Posterior cingulate gyrus (tissue), 11 donors: ENCODE measurements at places on chromosomes 4 and X.

GRCh38 chr4:152039691-152040090, 278.9 kb upstream of the GATB start:
- DNase-seq, result no peak

DNA sequence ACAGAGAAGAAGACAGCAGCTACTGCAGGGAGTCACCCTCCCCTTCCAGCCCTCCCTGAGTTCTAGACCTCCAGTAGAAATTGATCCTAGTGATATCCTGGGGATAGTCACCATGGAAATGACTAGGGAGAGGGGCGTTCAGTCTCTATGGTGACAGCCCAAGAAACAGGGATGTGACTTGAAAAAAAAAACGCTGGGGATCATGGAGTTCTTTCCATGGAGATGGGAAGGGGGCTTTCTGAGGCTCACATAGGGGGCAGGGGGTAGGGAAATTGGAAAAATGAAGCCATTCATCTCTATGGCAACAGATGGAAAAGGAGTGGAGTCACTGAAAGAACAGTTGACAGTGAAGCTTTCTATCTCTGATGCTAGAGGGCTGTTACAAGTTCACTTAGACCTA, 28.0 kb upstream of the IGBP1 start:
- DNase-seq, result no peak

DNA sequence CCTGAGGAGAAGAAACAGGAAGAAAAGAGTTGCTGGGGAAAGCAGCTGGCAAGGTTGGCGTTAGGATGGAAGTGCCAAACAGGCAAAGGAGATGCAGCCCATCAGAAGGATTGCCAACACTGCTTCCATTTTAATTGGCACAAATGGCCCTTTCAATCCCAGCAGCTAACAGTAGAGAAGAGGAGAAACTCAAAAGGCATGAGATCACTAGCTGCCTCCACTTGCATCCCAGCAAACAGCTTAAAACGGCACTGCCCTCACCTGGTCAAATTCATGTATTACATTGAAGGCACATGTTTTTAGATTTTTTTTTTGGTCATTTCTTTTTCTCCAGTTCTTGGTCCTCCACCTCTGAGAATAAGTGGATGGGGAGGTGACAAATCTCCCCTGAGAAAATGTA, 14.9 kb upstream of the LOC101059915 start:
- no peak for DNase-seq

- DNase-seq, result no peak
Observed at GRCh38 chr4:114226968-114227760, 247.7 kb upstream of the ARSJ start.

DNA sequence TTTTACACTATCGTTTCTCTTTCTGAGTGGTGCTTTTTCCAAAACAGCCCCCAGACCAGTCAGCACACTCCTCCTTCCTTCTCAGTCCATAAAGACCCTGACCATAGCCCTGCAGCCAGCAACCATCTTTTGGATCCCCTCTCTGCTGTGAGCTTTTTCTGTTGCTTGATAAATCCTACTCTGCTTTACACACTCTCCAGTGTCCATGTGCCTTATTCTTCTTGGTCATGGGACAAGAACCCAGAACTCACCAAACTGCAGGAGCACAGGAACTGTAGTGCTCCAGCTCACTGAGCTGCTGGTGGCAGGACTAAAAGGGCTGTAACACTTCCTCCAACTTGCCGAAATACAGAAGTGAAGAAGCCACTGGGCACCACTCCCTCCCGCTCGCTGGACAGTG, 32.5 kb downstream of the COX18 start:
- DNase-seq, result no peak

DNA sequence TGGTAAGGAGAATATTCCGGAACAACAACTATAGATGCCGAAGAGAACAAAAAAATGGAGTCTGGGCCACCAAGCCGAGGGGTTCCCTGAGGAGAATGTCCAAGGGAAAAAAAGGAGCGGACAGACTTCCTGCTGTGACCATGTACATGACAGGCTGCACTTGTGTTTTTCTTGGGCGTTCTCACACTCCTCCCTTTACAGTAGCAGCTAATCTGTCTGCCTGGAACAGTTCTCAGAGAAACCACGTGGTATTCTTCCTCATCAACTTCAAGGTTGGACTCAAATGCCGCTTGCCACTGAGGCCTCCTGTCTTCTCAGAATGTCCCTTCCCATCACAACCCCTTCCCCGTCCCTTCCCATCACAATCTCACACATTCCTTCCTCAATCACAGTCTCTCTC, 30.8 kb upstream of the MTNR1A start:
- no peak for DNase-seq

DNA sequence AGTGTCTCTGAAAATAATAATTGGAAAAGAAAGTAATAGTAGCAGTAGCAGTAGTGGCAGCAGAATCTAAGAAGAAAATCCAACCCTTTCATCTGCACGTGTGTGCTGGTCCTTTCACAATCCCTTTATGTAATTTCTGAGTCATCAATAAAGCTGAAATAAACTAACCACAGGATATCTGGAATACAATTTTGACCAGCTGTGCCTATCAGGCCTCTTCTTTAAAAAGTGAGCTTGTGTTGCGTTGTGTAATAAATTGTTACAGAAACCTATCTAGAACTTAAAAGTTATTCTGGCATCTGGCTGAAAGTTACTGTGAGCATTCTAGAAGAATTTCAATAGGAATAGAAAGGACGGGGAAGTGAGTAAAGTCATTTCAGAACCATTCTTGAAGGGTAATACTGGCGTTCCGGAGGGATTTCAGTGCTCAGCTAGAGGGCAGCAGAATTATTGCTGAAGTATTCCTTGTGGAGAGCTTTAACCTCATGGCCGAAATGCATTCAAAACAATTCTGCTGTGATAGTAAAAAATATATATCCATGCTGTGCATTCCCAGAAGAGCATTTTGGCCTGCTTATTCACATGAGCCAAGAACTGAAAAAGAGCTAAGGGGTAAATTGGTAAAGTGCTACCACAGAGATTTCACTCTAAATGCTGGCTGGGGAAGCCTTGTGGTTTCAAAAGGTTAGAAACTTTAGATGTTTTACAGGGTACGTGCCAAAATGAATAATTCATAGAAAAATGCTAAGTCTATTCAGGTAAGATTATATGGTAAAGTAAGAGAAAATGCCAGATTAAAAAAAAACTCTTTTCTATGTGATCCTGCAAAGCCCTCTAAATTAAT, 260.6 kb downstream of the NKX6-1 start:
- DNase-seq, result no peak

GRCh38 chr4:168797738-168798375, 212.2 kb downstream of the CBR4 start:
- no peak for DNase-seq

DNA sequence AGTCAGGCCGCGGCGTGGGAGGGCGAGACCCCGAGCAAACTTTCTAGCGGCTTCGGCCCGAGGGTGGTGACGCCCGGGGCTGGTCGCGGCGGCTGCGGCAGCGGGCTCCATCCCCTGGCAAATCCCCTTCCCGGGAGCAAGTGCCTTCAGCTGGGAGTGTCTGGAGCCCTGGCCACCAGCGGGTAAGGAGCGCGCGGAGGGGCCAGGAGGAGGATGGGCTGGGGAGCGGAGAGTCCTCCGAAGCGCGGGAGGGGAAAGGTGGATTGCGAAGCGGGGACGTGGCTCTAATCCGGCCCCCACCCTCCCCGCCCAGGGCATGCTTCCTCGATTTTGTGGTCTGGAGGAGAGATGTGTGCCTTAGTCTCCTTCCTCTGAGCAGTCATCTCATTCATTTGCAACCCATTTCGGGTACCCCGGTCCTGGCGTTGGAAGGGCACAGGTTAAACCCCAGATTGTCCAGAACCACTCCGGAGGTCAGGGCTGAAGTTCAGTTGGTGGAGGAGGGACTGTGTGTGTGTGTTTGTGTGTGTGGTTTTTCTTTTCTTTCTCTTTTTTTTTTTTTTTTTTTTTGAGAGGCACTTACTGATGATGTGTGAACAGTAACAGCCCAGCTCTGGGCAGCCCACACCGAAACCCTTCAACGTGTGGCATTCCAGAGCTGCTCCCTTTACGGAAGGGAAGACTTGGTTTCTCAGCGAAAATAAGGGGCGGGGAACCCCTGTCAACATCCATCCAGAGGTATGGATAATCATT, 516 bp downstream of the SGMS2 start:
- no peak for DNase-seq

GRCh38 chr4:159177265-159178150, 74.6 kb downstream of the RAPGEF2 start:
- DNase-seq, result no peak

GRCh38 chrX:29634516-29634915, 580.8 kb upstream of the MAGEB2 start:
- no peak for DNase-seq

GRCh38 chr4:188107931-188108843, 1.2 kb downstream of the TRIML2 start:
- DNase-seq, result no peak

DNA sequence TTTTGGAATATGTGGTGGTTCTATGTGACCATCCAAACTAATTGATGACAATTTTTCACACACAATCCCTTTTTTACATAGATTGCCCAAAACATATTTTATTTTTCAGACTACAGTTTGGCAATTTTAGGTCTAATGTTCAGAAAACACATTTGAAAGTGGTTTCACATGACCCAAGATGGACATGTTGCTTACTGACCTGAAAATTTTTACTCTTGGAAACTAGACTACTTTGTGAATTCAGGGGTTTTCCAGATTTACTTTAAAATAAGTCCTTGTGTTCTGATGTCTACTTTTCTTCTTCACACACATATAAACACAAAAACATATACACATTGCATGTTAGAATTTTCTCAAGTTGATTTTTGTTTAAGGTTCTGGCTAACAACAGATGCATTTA, 79.5 kb downstream of the HMGB2 start:
- no peak for DNase-seq

DNA sequence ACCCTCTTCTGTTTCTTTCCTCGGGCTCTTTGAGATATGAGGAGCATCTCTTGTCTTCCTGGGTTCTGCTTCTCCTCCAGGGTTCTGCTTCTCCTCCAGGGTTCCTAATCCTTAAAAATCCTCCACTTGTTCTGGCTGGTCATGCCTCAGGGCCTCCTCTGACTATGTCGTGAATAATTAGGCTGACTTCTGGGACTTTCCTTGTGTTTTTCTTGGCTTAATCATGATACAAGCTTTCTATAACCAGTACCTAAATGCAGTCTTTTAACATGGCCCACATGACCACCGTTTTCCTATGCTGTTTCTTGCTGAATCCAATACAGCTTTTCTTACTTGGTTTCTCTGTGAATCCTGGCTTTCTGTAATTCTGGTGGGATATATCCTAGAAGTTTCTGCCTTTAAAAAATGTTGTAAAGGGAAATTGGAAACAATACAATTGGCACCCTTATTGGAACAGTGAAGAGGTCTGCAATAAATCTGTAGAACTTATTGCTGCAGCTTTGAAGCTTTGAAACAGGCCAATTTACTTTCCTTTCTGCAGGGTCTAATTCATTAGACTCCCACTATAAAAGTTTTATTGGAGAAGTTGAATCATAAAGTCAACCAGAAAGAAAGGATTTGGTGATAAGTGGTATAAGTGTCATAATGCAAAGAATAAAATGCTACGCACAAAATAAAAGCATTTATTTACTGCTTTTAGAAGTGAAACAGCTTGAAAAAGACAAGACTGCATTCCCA, 213.1 kb downstream of the UGT8 start:
- DNase-seq, result no peak

- no peak for DNase-seq
Observed at GRCh38 chr4:101279377-101279871, 67.9 kb downstream of the PPP3CA start.

DNA sequence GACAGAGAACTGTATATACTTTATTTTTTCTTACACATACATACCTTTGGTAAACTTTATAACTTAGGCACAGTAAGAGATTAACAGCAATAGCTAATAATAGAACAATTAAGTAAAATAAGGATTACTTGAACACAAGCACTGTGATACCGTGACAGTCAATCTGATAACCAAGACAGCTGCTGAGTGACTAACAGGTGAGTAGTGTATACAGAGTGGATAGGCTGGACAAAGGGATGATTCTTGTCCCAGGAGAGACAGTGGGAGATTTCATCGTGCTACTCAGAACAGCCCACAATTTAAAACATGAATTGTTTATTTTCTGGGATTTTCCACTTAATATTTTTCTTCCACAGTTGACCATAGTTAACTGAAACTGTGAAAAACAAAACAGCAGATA, 411.8 kb downstream of the PPP1R2C start:
- DNase-seq, result no peak

DNA sequence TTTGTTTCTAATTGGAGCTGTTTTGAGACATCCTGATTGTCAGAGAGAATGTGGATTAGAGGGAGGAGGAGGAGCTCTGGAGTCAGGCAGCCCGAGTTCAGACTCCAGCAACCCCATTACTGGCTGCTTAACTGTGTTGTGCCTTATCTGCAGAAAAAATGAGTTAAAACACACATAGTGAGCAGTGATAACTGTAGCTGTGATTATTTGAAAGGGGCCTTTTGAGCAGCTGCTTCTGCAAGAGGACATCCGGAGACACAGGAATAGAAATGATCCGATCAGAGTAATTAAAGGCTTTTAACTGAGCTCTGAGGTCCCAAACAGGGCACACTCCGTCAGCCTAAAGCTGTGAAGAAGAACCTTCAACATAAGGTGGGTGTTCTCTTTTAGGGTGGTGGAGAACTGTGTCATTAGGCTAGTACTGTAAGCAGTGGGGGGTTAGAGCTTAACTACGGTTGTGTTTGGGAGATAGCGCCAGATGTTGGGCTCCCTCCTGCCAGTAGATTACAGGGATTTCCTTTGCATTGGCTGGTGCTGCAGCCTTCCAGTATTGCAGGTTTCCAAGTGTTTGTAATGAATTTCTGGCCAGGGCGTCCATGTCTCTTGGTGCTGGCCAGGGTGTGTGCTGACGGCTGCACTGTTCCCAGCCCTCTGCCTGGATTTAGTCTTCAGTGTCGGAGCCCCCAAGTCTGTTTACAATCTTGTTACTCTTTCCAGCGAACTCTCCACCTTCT, 24.3 kb downstream of the ADD1 start:
- no peak for DNase-seq

DNA sequence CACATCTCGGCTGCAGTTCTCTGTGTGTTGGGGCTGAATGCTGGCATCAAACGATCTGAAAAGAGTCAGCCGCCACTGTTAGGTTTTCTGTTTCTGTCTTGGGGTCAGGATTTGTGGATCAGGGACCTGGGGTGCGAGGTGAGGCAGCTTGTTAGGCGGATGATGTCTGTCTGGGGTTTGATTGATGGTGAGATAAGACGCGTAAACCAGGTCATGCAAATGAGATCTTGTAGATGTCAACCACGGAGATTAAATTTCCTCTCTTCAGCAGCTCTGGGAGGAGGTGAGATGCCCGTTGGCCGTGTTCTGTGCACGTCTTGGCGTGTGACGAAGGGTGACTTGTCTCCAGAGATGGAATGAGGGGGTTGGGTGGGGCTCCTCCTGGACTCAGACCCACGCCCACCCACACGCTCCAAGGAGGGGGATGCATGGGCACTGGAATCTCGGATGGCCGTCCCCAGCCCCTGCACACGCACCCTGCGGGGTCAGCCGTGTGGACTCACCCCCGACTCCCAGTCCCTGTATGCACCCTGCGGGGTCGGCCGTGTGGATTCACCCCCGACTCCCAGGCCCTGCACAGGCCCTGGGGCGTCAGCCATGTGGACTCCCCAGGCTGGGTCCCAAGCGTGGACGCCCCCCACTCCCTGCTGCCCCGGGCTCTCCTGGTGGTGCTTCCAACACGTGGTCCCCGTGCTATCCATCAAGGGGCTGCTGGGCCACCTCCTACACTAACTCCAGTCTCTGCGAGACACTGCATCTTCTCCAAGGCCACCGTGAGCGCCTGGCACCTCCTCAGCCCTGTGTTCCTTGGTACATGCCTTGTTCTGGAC, 16.0 kb upstream of the UVSSA start:
- DNase-seq, result no peak

- DNase-seq, result no peak
Observed at GRCh38 chr4:71487344-71487920, 148.6 kb downstream of the SLC4A4 start.

- no peak for DNase-seq
Observed at GRCh38 chr4:140234697-140235060, 80.7 kb upstream of the MAML3 start.
